Globus pallidus (tissue), 1 donor: ENCODE measurements at places on chromosomes 6 and 20.

GRCh38 chr6:160238761-160239751 lies 19.6 kb downstream of the SLC22A2 start:
- DNase-seq = no peak

GRCh38 chr20:634148-634925 lies 18.7 kb downstream of the SRXN1 start:
- peak; percentile 17 for DNase-seq

GRCh38 chr20:55172310-55173002 lies 697.1 kb downstream of the DOK5 start:
- no peak for DNase-seq

- no peak for DNase-seq
Measured at GRCh38 chr20:46357030-46357514, 48.8 kb upstream of the CDH22 start.

DNA sequence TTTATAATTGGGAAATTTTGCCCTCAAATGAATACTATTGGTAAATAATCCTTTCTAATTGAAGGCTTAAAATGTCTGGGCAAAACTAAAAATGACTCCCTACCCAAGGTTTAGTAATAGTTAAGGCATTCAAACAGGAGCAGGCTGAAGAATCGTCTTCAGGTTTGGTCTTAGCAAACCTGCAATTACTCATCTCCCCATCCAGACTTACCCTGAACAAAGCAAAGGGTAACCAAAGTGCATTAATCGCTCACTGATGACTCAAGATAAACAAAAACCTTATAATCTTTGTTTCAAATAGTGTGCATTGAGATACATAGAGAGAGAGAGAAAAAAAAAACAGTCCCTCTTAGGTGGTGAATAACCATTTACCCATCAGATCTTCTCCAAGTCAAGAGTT lies 225.5 kb downstream of the BMP2 start:
- no peak for DNase-seq

DNA sequence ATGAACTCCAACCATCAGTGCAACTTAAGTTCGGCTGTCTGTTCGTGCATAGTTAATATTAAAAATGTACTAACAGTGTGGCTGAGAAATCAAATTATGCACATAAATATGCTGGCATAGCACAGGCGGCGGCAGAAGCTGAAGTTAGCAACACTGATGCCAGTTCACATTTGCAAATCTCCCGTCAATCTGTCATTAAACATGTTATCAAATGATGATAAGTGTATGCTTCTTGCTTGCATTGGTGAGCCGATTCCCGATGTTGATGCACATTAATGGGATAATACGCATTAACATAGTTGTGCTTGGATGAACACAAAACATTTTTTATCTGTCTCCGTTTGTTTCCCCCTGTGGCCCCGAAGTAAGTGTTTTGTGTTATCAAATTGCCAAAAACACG lies 309.4 kb downstream of the ZNF217 start:
- no peak for DNase-seq

GRCh38 chr20:5796331-5797040 lies 46.3 kb downstream of the SHLD1 start:
- no peak for DNase-seq
